ENCODE measurements at places on chromosomes 11 and 22.

GRCh38 chr11:126135235-126136176 is 72.8 kb upstream of the CDON start:
- DNase-seq = no peak

- DNase-seq = no peak
These were observed 27.5 kb downstream of the FBXO7 start for GRCh38 chr22:32501836-32502752.

DNA sequence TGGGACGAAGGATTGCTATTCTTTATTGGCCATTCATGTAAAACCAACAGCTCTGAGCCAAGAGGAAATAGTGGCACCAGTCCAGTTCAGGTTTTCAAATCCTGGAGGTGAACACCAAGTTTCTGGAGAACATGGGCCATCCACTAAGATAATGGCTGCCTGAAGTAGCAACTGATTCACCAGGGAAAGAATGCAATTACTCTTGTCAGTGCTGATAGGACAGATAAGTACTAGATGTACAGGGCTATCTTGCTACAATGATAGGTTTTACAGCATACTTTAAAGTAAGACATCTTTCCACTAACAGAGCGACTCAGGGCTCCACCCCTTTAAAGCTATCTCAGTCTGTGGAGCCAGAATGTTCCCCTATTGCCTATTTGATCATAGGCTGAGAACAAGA is 36.8 kb upstream of the APOA1 start:
- no peak for DNase-seq

GRCh38 chr11:65060913-65061408 is 2.6 kb upstream of the NAALADL1 start:
- no peak for DNase-seq

DNA sequence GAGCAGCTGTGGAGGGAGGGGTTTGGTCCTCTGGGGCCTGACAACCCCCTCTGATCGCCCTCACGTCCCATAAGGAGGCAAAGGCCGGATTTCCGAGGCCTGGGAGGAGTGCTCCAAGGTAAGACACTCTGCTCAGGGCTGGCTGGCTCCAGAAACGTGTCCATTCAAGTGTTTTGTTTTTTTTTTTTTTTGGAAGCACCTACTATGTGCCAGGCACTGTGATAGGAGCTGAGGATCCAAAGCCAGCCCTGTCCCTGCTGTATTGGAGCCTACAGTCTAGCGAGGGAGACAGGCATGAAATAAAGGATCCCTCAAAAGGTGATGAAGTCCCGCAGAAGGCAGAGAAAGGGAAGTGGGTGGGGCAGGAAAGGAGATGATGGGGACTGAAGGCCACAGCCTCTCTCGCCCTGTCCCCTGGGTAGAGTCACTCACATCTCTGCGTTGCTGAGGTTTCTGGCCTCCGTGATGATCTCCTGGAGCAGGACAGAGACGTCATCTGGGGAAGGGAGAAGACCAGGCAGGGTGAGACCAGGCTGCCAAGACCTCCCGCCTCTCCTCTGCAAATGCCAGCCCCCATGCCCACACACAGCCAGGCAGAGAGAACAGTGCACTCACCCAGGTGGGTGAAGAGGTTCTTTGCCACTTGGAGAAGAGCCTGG is 89.2 kb downstream of the PDE2A start:
- no peak for DNase-seq

DNA sequence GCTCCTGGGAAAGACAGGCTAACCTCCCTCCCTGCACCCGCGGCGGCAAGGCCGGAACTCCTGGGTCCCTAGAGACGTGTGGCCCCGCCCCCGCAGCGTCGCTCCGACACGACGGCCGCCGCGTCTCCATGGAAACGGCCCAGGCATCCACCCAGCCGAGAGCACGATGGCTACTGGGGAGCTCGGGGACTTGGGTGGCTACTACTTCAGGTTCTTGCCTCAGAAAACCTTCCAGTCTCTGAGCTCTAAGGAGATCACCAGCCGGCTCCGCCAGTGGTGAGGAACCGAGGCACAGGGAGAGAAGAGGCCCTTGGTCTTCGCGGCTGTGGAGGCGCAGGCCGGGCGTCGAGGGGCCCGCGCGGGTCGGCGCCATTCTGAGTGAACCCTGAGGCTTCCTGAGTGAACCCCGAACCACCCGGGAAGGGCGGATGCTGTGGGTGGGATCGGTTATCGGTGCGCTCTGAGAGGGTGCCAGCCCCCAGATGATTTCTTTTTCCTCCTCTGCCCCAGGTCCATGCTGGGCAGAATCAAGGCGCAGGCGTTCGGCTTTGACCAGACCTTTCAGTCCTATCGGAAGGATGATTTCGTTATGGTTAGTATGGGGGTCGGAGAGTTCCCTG is at the start of gene CFAP300:
Gene CFAP300 (plus strand): TSS at position 133 of the 620 bp plus-strand sequence. CDS start 34 bp downstream, at position 167.
- peak; percentile 89 for DNase-seq

- no peak for DNase-seq
These were observed 10.5 kb downstream of the GTF2H1 start for GRCh38 chr11:18332891-18333290.

- DNase-seq = peak; percentile 43
These were observed 185.4 kb upstream of the B3GAT1 start for GRCh38 chr11:134597452-134597851.

- peak; percentile 92 for DNase-seq
These were observed at the start of gene MRPL40 for GRCh38 chr22:19432133-19432851. TSS of gene MRPL40 (plus strand) at chr22:19432545. CDS start at chr22:19432555, 10 bp downstream.

DNA sequence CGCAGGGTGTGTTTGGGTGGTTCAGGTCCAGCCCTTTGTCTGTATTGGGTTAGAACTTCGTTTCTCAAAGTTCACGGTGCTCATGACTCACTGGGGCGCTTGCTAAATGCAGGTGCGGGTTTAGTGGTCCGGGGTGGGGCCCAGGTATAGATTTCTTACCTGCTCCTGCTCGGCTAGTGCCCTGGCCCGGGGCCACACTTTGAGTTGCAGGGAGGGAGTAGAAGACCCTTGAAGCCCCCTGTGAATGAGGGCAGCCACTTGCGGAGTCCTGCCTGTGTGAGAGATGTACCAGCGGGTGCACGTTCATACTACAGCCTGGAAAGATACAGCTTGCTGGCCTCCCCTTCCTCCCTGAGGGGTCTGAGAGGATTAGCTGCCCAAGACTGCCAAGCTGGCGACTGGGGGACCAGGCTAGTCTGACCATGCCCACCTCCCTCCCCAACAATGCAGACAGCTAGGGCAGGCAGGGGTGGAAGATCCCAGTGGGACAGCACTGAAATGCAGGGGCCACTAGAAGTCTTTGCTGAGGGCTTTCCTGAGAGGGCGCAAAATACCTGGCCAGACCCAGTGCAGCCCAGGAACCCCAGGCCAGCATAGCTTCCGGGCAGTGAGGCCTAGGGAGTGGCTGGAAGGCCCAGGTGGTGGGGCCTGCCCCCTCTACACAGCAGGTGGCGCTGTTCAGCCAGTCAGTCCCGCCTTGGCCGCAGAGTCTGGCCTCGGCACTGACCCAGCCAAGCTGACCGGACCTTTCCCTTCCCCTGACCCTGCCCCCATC is 5.1 kb upstream of the MYRF start:
- peak; percentile 71 for DNase-seq

- DNase-seq = no peak
These were observed 54.0 kb downstream of the PIK3C2A start for GRCh38 chr11:17153757-17154156.

- DNase-seq = no peak
These were observed 52.5 kb upstream of the VSTM5 start for GRCh38 chr11:93902921-93903320.

DNA sequence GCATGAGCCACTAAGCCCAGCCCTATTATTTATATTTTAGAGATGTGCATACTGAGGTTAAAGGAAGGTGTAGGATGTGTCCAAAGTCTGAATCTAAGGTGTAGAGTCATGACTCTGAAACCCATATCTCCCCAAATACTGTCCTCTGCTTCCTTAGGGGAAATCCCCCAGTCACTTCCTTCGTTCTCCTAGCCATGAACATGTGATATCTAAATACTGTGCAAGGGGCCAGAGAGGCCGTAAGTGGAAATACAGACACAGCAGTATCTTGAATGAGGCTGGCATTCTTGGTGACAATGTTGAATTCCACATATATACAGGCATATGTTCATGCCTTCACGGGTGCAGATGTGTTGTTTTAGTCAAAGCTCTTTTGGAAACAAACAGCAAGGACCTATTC is 21.3 kb upstream of the PATZ1 start:
- DNase-seq = no peak

DNA sequence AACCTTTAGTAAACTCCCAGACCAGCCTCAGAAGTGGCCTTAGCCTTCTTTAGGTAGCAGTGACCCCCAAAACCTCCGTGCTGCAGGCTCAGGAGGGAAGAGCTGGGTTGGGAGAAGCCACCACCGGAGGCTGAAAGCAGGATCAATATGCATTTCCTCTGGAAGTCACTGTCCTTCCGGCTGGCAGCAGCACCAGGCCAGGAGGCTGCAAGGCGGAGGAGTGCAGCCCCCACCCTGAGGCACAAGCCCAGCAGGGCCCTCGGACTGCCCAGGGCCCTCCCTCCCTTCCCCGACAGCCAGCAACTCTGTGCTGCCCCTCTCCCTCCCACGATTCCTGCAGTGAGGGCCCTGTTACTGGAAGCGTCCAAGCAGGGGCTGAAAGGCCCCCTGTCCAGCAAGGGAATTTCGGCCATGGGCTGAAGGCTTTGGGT is 3.2 kb upstream of the NRXN2 start:
- no peak for DNase-seq

GRCh38 chr22:28043266-28043665 is 124.2 kb upstream of the PITPNB start:
- no peak for DNase-seq

DNA sequence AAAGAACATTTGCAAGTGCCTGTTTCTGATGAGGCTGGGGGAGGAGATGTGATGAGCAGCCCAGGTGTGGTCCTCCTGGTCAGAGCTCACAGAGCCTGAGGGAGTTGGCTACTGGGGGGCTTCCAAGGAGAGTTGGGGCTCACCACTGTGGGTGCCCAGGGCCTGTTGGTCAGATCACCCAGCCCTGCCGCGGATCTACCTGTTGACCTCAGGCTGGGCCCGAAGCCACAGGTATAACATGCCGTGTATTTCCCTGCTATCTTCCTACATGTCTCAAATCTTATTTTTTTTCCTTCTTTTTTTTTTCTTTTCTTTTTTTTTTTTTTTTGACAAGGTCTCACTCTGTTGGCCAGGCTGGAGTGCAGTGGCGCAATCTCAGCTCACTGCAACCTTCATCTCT is 199.7 kb upstream of the TBCEL start:
- no peak for DNase-seq

DNA sequence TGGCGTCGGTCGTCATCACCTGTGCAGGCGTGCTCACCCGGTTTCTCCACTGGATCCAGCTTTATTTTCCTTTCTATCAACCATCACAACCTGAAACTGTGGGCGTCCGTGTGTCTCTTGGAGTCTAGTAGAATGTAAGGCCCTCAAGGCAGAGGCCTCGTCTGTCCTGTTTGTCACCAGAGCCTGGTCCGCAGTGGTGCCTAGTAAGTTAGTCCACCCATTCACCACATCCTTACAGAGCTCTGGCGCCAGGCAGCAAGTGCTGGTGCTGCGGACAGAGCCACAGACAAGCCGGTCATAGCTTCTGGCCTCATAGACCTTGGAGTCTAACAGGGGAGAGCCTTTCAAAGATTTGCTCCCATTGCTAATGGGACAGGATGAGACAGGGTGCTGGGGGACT is 64.4 kb upstream of the PARVG start:
- DNase-seq = no peak

DNA sequence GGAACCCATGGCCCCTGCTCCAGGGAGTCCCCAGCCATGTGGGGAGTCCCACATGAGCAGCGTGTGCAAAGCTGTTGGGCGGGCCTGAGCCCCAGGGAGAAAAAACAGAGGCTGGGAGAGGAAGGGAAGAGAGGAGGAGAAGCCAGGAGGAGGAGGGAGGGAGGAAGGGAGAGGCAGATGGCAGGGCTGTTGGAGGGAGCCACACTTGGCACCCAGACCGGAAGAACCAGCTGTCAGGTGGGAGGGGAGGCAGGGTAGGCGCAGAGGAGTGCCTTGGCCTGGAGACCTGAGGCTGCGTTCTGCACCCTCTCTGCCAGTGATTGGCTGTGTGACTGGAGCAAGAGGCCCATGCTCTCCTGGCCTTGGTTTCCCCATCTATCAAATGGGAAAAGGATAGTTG is 6.7 kb downstream of the SYNGR1 start:
- DNase-seq = no peak

GRCh38 chr11:11444027-11444803 is 91.2 kb upstream of the CSNK2A3 start:
- DNase-seq = no peak

GRCh38 chr22:38862375-38863329 is 9.4 kb downstream of the CBX6 start:
- DNase-seq = no peak

GRCh38 chr11:44648109-44648508 is 78.7 kb upstream of the TSPAN18 start:
- no peak for DNase-seq

DNA sequence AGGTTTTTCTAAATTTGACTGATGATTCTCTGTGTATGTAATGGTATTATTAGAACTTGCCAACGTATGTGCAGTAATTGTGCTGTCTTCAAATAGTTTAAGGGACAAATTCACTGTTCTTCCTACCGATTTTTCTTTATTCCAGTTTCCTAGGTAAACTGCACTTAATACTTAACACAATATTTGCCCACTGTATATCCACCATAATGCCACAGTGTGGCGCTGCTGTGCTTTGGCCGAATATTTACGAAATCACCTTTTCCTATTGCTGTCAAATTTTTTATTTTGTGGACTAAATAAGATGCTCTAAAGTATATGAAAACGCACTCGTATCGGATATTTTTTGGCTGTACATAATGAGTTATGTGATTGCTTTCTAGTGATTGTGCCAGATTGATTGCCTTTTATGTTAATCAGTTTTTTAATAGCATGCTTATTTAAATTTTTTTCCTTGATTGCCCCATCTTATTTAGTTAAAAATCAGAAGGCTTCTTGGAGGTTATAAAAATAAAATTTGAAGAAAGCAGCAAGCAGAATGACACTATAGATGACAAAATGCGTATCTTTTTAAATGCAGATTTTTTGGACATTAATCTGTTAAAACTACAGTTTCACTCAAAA is 10.5 kb downstream of the AASDHPPT start:
- DNase-seq = peak; percentile 70

GRCh38 chr11:73323464-73323863 is 15.4 kb downstream of the ARHGEF17 start:
- peak; percentile 78 for DNase-seq

GRCh38 chr11:124315052-124315451 is 1.3 kb upstream of the OR8D1 start:
- DNase-seq = no peak

DNA sequence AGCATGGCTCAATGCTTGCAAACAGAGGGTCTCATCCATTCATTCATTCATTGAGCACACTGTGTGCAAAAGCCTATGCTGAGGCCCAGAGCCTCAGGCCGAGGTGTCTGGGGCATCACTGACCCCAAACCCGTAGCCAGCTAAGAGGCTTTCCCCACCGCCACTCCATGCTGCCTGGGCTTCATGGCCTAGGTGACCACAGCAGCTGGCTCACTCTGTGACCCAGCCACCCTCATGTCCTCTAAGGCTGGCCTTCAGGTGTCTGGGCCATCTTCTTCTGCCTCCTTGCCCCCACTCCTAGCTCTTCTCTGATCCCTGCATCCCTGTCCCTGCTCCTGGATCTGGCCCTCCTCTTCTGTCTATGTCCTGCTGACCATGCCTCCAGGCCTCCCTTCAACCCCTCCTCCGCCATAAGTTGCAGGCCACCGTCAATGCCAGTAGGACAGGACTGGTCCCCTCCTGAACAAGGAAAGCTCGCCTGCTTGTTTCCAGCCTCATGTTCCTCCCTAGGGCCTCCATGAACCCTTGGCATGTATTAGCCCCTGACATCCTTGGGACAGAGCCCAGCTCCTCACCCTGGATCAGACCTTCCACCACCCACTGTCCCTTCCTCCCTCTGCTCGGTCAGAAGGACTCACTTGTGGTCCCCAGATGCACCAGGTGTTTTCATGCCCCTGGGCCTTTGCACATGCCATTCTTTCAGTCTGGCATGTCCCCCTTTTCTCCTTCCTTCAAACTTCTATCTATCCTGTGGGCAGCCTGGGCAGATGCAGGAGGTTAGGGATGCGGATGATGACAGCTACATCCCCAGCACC is 92.8 kb downstream of the MYEOV start:
- no peak for DNase-seq

Measured in right atrium auricular region (tissue), 2 donors.